ENCODE measurements at places on chromosomes 1 and 21. TPM values are rescaled to one million over a fixed set of nuclear protein-coding genes. Genes with fewer than 3 reads are reported as not detected.

GRCh38 chr1:205493241-205494085 is 11.0 kb upstream of the CDK18 start:
- DNase-seq: no peak

Gene SLFNL1
- total RNA-seq: 0.30 TPM

DNA sequence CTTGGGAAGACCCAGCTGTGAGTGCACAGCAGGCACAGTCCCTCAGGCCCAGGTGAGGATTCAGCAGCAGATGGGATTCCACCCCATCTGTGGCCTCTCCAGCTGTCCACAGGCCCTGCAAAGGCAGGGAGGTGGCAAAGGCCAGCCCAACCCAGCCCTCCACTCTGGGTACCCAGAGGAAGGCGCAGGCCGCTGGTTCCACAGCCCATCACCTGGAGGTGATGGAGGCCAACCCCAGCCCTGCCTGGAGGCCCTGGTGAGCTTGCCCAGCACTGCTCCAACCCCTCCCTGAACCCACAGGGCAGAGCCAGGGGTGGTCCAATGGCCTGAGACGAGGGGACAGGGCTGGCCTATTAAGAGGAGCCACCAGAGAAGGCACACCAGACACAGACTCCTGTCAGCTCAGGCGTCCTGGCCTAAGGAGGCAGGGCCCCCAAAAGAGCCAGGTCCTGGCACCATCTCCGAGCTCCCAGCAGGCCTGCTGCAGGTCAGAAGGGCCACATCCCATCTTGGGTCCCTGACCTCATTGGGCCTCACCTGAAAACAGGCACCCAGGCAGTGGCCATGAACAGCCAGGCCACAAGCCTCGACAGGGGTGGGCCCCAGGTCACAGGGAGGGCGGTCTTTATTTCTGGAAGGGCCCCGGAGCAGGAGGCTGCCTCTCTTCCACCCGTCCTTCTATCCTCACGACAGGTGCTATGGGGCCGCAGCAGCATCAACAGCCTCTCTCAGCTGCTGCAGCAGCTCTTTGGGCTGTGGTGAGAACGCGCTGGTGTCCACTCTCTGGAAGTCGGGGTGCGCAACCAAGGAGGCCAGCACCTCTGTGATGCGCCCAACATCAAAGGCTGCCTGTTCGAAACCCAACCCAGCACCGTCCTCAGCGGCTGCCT is 3.2 kb downstream of the JMJD4 start:
- DNase-seq: no peak

GRCh38 chr1:70008660-70009059 is 196.7 kb downstream of the LRRC40 start:
- DNase-seq: no peak

Gene TNFSF18
- total RNA-seq: not detected

Gene OR2T4
- not detected for total RNA-seq

GRCh38 chr21:44985441-44986401 is 45.9 kb downstream of the SLX9 start:
- DNase-seq: no peak

DNA sequence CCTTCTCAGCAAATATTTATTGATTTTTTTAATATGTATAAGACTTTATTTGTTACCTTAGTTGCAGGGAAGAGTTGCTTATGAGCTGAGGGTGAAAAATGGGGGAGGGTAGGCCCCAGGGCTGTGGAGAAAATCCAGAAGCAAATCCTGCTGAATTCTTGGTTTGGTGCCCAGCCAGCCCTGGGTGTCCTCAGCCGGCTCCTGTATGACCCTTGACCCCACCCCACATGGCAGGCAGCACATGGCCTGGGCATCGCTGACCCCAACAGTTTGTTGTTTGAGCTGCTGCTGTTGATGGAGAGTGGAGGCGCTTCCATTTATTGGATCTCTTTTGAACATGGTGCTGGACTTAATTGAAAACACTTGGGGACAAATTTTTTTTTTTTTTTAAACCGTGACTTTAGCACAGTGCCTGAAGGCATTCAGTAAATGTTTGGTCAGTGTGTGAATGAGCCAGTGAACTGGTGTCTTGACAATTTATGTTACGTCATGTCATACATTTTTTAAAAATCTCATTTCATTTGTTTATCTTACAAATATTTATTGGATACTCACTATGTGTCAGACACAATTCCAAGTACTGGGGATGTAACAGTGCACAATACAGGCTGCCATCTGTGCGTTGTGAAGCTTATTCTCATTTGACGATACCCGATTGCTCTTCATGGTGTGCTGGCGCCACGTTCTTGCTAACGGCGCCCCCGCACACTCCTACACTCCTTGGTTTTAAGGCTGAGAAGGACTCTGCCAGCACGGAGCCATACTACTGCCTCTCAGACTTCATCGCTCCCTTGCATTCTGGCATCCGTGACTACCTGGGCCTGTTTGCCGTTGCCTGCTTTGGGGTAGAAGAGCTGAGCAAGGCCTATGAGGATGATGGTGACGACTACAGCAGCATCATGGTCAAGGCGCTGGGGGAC is 98.8 kb downstream of the MTR start:
- DNase-seq: no peak

DNA sequence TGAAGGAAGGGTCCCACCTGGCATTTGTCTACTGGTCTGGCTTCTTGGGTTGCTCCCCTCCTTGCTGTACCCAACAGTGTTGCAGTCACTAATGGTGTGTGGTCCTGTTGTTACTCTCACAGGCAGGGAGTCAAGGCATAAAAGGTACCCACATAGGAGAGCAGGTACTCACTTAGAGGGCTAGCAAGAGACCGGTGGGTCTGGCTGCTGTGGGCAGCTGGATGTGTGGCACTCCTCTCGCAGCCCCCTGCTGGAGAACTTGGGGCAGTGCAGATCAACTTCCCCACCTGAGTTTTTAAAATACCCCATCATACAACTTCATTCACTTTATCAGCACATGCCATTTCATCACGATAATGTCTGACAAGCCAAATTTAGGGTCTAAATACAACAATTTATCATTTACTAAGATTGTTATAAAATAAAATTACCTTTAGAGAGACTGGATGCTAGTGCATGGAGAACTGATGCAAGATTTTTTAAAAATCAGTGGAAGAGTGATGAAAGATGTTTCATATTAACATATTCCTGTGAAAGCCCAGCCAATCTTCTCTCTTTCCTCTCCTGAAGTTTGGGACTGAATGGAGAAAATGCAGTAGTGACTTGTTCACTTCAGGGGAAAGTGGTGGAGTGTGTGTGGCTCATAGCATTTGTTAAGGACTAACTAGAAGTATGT is 42.8 kb downstream of the ACP6 start:
- DNase-seq: peak; percentile 32

DNA sequence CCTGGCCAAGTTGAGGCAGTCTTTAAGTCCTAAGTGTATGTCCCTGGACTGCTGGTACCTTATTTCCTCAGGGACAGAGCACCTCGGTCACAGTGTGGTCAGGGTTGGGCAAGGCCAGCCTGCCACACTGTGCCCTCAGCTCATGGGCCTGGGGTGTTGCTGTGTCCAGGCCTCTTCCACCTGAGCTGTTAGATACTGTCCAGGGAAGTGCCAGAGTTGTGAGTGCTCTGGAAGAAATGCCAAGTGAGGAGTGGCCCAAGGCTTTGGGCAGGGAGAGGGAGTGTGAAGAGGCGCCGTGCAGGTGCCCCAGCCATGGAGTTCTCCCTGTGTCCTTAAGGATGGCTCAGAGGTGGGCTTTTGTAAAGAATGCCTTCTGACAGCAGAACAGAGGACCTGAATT is 15.3 kb downstream of the URB2 start:
- DNase-seq: no peak

DNA sequence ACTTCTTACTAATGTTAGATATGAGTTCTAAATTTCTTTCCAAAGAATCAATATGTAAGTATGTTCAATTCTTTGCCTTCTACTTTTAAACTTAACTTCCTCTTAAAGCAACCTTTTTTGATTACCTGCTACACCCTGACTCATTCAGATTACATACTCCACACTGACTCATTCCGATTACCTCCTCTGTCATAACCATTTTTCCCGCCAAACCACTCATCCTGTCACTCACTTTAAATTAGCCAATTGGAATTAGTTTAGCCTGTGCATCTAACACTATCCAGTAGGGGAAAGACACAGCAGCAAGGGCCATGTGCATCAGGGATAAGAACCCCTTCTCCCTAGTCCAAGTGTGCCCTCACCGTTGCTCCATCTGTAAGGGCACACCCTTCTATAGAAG is 815.5 kb downstream of the BRINP3 start:
- no peak for DNase-seq

Gene PCBP3
- total RNA-seq: 5.3 TPM

DNA sequence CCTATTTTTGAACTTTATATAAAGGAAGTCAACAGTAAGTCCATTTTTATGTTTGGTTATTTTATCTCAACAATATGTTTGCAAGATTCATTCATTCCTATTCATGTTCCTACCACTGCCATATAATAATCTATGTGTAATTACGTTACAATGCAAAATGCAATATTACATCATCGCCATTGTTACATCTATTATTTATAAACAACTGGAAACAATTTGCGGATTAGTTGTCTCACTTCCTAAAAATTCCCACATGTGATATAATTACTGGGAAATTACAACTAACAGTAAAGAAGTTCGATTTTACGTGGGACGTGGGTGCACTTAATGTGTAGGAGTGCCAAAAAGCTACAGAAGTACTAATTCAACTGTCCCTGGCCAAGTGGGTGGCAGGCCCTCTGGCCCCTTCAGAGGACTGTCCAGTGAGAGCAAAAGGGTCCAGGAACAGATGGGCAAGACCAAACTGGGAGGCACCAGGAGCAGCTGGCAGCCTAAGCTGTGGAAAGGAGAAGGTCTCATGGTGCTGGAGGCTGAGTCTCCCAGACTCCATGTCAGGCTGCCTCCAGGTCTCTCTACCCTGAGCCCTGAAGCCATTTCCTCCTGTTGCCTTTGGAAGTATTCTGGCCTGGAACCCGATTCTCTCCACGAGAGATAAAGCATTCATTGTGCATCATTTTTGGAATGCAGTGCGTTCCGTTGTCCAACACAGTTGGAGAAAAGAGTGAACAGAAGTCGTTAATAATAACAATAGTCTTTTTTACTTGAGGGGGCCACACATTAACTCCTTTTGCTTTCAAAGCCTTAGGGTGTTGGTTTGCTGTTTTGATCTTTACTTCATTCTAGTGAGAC is 42.9 kb downstream of the TNNT2 start:
- no peak for DNase-seq

Gene RAB42
- total RNA-seq: not detected
